HCT116 (cell line): ENCODE measurements at places on chromosomes 1 and 21.

- DNase-seq = no peak
- H3K36me3 ChIP-seq = no peaks in the 10 kb centered on the region
- no peaks in the 10 kb centered on the region for H3K27me3 ChIP-seq
- H3K4me1 ChIP-seq = peaks cover 9% of the 10 kb centered on the region
Measured at GRCh38 chr1:167225920-167226319, 5.2 kb downstream of the POU2F1 start.

DNA sequence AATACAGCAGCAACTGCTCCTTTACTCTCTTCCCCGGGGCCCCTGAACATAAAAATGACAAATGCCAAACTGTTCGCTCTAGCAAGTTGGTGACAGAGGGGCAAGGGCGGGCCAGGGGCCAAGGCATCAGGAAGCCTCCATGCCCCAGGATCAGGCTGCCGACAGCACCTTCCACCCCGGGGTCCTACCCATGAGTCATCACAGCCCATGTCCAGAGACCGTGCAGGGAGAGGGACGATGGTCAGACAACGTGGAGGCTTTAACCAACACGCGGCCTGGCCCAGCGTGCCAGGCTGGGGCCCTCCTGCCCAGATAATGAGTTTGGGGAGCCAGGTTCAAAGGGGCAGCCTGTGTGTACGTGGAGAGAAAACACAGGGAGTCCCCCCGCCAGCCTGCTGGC lies 90.5 kb downstream of the CASZ1 start:
- no peak for DNase-seq
- no peaks in the 10 kb centered on the region for H3K27me3 ChIP-seq
- no peaks in the 10 kb centered on the region for H3K36me3 ChIP-seq
- H3K4me3 ChIP-seq = no peak overlapping the region

DNA sequence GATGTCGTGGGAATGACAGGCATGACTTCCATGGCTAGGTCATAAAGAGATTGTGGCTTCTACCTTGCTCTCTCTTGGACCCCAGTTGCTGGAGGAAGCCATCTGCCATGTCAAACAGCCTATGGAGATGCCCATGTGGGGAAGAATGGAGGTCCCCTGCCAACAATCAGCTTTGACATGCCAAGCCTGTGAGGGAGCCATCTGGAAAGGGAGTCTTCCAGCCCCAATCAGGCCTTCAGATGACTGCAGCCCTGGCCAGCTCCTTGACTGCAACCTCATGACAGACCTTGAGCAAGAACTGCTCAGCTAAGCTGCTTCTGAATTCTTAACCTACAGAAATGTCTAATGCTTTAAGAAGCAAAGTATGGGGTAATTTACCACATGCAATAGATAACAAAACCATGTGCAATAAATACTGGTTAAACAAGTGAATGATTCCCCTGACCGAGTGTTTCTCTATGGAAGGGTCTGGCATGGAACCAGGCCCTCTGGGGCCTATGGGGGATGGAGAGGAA lies 187.1 kb downstream of the HIVEP3 start:
- no peak overlapping the region for H3K27ac ChIP-seq
- H3K4me3 ChIP-seq = no peak overlapping the region
- H3K4me1 ChIP-seq = no peaks in the 10 kb centered on the region
- DNase-seq = no peak
- no peaks in the 10 kb centered on the region for H3K36me3 ChIP-seq

DNA sequence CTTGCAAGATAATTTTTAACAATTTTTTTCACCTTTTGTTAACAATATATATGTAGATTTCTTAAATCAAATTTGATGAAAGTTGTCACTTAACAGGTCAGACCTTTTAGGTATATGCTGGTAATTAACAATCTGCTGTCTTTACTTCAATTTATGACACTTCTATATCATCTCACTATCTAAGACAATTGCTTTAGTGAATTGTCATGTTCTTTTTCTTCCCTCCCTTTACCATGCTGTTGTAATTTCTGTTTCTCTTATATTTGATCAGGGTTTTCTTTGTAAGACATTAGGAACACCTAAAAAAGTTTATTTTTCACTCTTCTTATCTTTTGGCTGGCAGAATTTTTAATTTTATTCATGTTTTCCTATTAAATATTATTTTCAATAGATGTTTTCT lies 2.0 kb downstream of the IFI16 start:
- no peaks in the 10 kb centered on the region for H3K36me3 ChIP-seq
- peaks cover 2% of the 10 kb centered on the region; the same call in 1 of the 2 replicates for H3K27me3 ChIP-seq
- H3K4me1 ChIP-seq = no peaks in the 10 kb centered on the region
- DNase-seq = no peak

DNA sequence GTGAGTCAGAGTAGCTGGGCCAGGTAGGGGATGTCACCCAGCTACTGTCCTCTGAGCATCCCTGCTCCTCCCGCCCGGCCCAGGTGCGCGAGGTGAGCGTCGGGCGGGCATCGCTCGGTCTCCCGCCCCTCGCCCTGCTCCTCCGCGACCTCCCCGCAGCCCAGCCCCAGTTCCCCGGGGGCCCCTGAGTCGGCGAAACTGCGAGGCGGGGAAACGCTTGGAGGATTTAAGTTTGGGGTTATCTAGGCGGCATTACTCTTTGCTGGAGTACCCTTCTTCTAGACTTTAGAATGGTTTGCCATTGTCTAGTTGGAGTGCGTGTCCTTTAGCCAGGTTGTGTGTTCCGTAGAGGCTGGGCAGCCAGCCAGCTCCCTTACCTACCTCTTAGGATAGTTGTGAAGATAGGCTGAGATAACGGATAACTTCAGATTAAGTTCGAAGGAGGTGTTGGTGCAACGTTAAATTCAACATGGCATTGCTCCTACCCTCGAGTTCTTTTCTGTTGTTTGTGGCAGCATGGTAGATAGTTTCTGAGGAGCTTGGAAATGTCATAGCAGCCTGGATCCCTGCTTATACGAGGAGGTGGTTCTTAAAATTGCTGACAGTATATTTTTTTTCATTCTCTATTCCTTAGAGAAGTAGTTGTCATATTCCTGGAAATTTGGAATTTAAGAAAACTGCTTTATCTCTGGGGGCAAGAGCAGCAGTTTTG lies 697 bp downstream of the AGO3 start:
- no peaks in the 10 kb centered on the region for H3K36me3 ChIP-seq
- peak overlapping the region; percentile 81 for H3K4me3 ChIP-seq
- DNase-seq = no peak
- H3K27ac ChIP-seq = peak overlapping the region; percentile 99

DNA sequence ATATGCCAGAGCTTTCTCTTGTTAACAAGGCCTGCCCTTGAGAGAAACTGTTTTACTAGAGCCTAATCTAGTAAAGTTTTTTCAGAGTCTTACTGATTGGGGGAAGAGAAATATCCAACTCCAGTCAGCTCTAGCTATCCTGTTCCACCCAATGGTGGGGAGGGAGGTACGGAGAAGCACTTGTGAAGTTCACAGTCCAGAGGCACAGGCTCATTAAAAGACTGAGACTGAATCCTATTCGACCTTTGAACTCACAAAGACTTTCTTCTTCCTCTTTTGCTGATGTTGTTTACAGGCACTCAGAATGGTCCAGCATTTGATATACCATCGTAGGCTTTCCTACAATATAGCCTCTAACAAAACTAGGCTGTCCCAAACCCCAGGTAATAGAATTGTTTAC lies 15.5 kb upstream of the SFT2D2 start:
- no peak overlapping the region for H3K4me3 ChIP-seq
- no peaks in the 10 kb centered on the region for H3K36me3 ChIP-seq
- H3K27me3 ChIP-seq = no peaks in the 10 kb centered on the region
- H3K4me1 ChIP-seq = no peaks in the 10 kb centered on the region
- DNase-seq = no peak
- H3K27ac ChIP-seq = no peak overlapping the region

GRCh38 chr1:152190589-152190988 lies 31.6 kb upstream of the RPTN start:
- peaks cover 6% of the 10 kb centered on the region; the same call in 1 of the 2 replicates for H3K27me3 ChIP-seq
- no peaks in the 10 kb centered on the region for H3K4me1 ChIP-seq
- H3K27ac ChIP-seq = no peak overlapping the region
- no peak for DNase-seq

- H3K4me1 ChIP-seq = no peaks in the 10 kb centered on the region
- no peak overlapping the region for H3K27ac ChIP-seq
- no peak for DNase-seq
- no peaks in the 10 kb centered on the region for H3K36me3 ChIP-seq
- no peaks in the 10 kb centered on the region for H3K27me3 ChIP-seq
Measured at GRCh38 chr21:28632755-28633408, 359.8 kb downstream of the LTN1 start.

- H3K4me1 ChIP-seq = peaks cover 33% of the 10 kb centered on the region
- peaks cover 11% of the 10 kb centered on the region; the same call in 1 of the 2 replicates for H3K36me3 ChIP-seq
Measured at GRCh38 chr1:6601923-6602668, 573 bp downstream of the KLHL21 start.

DNA sequence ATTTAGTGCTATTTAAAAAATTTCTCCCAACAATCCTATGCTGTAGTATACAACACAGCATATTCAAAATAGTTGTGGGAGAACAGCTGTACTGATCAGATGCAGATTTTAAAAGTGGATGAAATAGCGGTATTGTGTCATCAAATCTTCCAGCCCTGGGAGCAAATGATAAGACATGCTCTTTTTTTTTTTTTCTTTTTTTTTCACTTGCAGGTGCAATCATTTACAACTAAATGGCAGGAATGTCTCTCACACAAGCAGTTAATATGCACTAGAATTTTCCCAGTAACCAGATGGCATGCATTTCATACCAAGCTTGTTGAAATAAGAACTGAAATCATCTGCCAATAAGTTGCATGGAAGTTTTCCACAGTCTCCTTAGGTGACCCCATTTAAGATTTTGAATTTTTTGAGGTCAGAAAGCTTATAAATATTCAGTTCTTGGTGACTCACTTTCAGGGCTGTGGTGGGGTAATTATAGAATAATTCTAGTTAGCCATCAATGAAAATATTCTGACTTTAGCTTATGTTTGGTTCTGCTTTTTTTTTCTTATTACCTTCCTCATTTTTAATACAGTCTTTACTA lies 623.9 kb upstream of the NR5A2 start:
- H3K4me3 ChIP-seq = no peak overlapping the region
- no peaks in the 10 kb centered on the region for H3K27me3 ChIP-seq
- no peaks in the 10 kb centered on the region for H3K36me3 ChIP-seq
- H3K4me1 ChIP-seq = no peaks in the 10 kb centered on the region
- no peak overlapping the region for H3K27ac ChIP-seq

DNA sequence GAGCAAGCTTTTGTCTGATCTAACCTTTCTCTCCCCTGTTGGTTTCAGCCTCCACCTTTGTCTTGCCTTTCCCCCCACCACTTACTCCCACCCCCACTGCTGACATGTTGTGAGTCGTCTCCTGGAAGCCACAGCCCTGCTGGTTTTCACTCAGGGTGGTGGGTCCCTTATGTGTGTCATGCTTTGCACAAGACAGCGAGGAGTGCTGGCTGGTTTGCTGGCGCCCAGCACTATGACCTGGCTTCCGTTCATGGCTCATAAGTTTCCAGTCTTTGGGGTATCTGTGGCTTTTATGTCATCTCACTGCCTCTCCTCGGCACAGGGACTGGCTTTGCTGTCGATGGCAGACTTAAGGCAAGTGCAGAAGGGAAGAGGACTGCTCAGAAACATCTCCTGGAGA lies 177.7 kb downstream of the KIF26B start:
- no peaks in the 10 kb centered on the region for H3K27me3 ChIP-seq
- H3K4me1 ChIP-seq = peaks cover 7% of the 10 kb centered on the region
- no peak for DNase-seq
- H3K36me3 ChIP-seq = no peaks in the 10 kb centered on the region
- H3K4me3 ChIP-seq = no peak overlapping the region
- no peak overlapping the region for H3K27ac ChIP-seq

DNA sequence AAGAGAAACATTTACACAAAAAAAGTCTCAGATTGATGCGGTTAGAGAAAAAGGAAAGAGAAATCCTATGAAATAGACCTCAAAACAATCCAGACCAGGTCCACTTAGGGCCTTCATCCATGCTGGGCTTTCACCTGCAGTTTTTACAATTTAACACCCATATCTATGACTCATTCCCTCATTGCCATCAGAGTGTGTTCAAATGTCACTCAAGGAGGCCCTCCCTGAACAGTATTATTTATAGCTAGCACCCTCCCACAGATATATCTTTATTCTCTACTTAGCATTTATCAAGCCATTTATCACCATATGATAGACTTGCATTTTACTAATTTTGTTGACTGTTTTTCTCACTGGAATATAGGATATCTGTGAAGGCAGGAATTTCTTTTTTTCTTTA lies 824 bp upstream of the KRTAP21-3 start:
- DNase-seq = no peak
- H3K27me3 ChIP-seq = no peaks in the 10 kb centered on the region
- no peaks in the 10 kb centered on the region for H3K4me1 ChIP-seq

GRCh38 chr1:155250633-155251449 lies 4.4 kb downstream of the ENTREP3 start:
- peak overlapping the region; percentile 23 for H3K27ac ChIP-seq
- no peak overlapping the region for H3K4me3 ChIP-seq
- H3K4me1 ChIP-seq = peaks cover 31% of the 10 kb centered on the region
- no peaks in the 10 kb centered on the region; the same call in 1 of the 2 replicates for H3K36me3 ChIP-seq
- no peaks in the 10 kb centered on the region for H3K27me3 ChIP-seq
- peak; percentile 72 for DNase-seq

- H3K4me3 ChIP-seq = peak overlapping the region; percentile 14; the same call in 1 of the 2 replicates
- no peaks in the 10 kb centered on the region for H3K27me3 ChIP-seq
- H3K4me1 ChIP-seq = peaks cover 28% of the 10 kb centered on the region
- H3K36me3 ChIP-seq = no peaks in the 10 kb centered on the region
- peak overlapping the region; percentile 81 for H3K27ac ChIP-seq
Measured at GRCh38 chr1:23376890-23377811, 7.5 kb upstream of the ZNF436 start.

DNA sequence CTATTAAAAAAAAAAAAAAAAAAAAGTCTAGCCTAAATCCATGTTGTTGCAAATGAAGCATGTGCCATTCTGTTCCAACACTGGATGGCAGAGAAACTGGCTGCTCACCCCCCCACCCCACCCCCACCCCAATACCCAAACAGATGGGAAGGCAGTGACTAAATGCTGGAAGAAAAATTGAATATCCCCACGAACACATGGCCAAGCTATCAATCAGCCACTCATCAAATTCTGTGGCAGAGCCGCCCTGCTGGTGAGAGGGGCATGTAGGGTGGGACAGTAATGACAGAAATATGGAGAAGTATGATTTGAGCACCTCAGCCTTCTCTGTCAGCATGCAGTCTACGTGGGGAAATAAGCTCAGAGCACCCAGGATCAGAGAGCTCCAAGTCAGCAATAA lies 34.1 kb downstream of the OPTC start:
- H3K4me3 ChIP-seq = no peak overlapping the region
- H3K27me3 ChIP-seq = no peaks in the 10 kb centered on the region
- no peak for DNase-seq
- no peak overlapping the region for H3K27ac ChIP-seq
- H3K4me1 ChIP-seq = no peaks in the 10 kb centered on the region

GRCh38 chr1:28855046-28855445 lies 43.1 kb downstream of the OPRD1 start:
- H3K4me3 ChIP-seq = no peak overlapping the region
- H3K36me3 ChIP-seq = no peaks in the 10 kb centered on the region
- no peak overlapping the region for H3K27ac ChIP-seq
- H3K4me1 ChIP-seq = no peaks in the 10 kb centered on the region

DNA sequence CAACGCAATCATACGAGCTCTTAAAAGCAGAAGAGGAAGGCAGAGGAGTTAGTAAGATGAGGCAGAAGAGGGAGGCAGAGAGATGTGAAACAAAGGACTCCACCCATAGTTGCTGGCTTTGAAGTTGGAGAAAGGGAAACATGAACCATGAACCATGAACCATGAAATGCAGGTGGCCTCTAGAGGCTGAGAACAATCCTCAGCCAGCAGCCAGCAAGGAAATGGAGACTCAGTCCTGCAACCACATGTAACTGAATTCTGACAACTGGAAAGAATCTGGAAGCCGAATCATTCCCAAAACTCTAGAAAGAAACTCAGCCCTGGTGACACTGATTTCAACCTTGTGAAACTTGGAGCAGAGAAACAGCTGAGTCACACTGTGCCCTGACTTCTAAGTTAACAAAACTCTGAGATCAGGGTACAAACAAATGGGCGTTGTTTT lies 10.1 kb downstream of the DIPK1A start:
- no peaks in the 10 kb centered on the region for H3K27me3 ChIP-seq
- peak; percentile 26 for DNase-seq
- peaks cover 20% of the 10 kb centered on the region for H3K4me1 ChIP-seq
- H3K36me3 ChIP-seq = no peaks in the 10 kb centered on the region
- H3K27ac ChIP-seq = peak overlapping the region; percentile 31; the same call in 1 of the 2 replicates
